ENCODE measurements at places on chromosomes 1 and 21. TPM values are rescaled to one million over a fixed set of nuclear protein-coding genes. Genes with fewer than 3 reads are reported as not detected.

DNA sequence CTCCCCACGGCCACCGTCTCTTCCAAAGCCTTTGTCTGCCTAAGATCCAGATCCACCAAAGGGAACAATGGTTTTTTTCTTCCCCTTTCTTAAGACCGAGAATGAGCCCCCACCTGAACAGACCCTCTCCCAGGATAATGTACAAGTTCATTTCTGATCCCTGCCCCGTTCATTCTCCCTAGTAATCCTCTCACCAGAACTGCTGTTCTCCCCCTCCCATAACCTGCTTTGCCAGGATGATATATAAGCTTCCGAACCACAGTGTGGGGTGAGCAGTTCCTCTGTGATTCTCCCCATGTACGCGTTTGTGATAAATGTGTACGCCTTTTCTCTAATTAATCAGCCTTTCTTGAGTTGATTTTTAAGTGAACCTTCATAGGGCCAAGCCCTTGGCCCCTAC, 4.9 kb downstream of the RD3 start:
- DNase-seq = no peak

GRCh38 chr1:20883766-20884165, 96.7 kb upstream of the HP1BP3 start:
- no peak for DNase-seq

DNA sequence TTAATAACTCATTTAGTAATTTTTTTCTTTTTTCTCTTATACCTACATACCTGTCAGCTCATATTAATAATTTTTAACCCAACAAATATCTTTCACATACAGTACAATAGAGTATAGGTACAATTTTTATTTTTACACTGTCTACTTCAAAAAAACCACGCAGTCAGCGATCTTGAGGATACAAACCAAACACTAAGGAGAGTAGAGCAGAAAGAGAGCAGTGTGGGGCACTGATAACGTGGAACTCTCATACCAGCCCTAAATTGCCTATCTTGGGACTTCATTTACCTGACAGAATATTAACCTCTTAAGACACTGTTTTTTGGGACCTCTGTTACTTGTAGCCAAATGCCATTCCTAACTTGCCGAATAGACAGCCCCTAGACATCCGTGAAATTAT, 5.5 kb downstream of the TRMT1L start:
- DNase-seq = no peak

GRCh38 chr1:217105437-217105836, 382.2 kb upstream of the ESRRG start:
- no peak for DNase-seq

- DNase-seq = no peak
These were observed 320.8 kb upstream of the ST6GALNAC5 start for GRCh38 chr1:76546354-76546933.

DNA sequence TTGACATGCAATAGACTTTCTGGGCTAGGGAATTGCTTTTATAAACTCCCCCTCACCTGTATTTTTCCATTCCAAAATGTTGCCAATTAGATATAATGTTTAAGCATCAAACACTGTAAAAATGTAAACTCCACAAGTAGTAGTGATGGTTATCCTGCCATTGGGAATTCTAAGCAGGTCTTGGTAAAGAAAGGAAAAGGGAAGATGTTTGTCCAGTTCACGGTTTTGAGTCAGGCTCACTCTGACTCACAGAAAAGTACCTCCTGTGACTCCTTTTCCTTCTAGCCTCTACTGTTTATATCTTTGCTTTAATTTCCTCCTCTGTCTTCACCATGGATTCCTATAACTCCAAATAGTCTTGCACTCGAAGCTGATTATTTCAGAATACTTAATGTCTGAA, 19.0 kb upstream of the PTPN14 start:
- no peak for DNase-seq

- DNase-seq = no peak
These were observed 3.6 kb upstream of the SERBP1 start for GRCh38 chr1:67433837-67434236.

DNA sequence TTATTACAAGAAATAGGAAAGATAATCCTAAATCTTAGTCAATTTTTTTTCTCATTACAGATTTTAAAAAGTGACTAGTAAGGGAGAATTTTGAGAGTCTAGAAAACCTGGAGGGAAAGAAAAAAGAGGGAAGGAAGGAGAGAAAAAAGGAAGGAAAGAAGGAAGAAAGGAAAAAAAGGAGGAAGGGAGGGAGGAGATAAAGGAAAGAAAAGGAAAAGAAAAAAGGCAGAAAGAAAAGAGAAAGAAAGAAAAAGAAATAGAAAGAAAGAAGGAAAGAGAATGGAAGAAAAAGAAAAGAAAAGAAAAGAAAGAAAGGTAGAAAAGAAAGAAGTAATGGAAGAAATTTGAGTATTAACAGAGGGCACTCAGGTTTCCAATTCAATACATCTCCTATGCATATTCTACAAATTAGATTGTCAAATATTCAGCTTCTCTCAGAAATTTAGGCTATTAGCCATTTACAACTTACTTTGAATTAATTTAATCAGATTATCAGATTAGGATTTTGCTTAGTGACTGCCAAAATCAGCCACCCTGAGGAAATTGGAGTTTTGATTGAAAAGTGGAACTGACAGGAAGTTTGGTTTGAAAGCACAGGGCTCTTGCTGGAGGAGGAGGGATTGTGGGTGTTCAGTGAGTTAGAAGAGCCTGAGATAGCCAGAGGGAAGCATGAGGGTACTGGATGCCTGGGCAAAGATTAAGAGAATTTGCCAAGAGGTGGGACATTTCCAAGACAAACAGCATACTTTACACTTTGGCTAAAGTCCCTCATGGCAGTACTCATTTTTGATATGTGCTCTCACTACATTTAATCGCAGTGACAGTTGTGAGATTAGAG, 677.8 kb downstream of the USP25 start:
- DNase-seq = no peak

- DNase-seq = no peak
These were observed 13.5 kb downstream of the FCGR2B start for GRCh38 chr1:161676441-161676840.

DNA sequence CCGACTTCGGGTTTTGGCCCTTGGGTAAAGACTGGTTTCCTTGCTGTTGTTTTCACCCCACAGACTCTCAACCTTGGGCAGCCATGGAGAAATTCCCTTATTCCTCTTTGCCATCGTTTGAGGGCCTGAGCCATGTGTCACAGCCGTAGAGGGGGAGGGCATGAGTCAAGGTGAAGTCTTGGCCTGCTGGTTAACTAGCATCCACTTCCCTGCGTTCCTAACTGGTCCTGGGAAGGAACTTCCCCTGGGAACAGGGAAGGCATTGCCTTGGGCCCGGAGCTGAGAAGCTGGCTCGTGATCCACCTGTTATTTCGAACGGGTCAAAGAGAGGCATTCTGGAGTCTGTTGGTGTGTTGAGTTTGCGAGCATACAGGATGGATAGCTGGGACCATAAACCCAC, 464.9 kb downstream of the CAMTA1 start:
- no peak for DNase-seq

The S100A14 gene
- polyA plus RNA-seq = 133 TPM

GRCh38 chr1:205739348-205740160, 10.4 kb downstream of the NUCKS1 start:
- no peak for DNase-seq

GRCh38 chr21:42844411-42845113, 34.8 kb downstream of the WDR4 start:
- no peak for DNase-seq

GRCh38 chr21:35738347-35738961, 321.9 kb downstream of the SETD4 start:
- peak; percentile 11 for DNase-seq

The ARHGEF16 gene
- 10.0 TPM for polyA plus RNA-seq

The RYR2 gene
- polyA plus RNA-seq = 9.0 TPM

- no peak for DNase-seq
These were observed 83.6 kb upstream of the VAV3 start for GRCh38 chr1:108048301-108049177.

GRCh38 chr1:2585318-2586092, 1.1 kb upstream of the PRXL2B start:
- no peak for DNase-seq

GRCh38 chr1:192601567-192601966, 26.0 kb downstream of the RGS1 start:
- DNase-seq = no peak

The CHRM3 gene
- polyA plus RNA-seq = 1.6 TPM

The PAQR6 gene
- 3.9 TPM for polyA plus RNA-seq

GRCh38 chr1:53198241-53198651, 1.6 kb downstream of the CPT2 start:
- no peak for DNase-seq

The CTTNBP2NL gene
- 38.5 TPM for polyA plus RNA-seq

DNA sequence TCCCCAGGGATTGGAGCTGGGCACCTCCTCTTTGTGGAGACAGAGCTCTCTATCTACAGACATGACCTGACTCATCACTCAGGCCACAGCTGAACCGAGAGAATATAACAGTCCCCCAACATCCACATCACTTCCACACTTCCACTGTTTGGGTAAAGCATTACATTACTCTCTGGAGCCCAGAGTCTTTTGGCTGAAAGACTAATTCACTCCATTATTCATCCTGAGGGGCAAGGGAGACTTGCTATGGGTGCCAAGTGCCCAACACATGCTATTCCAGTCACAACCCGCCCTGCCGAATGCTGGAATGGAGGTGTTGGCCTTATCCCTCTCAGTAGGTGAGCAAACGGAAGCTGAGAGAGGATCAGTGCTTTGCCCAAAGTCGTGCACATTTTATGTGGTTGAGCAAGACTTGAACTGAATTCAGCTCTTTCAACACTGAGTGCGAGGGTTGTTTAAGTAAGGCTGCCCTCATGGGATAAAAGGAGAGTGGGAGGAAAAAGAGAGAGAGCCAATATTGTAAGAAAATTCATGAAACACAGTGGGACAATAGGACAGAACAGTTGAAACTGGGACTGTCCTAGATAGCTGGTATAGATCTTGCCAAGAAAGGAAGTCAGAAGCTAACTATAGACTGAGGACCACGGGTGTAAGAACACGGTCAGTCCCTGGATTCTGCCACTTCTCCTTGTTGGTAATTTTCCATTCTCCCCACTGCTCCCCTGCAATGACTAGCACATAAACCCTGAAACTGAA, 13.5 kb upstream of the CHI3L1 start:
- DNase-seq = peak; percentile 72

GRCh38 chr1:205666372-205667166, 13.7 kb downstream of the SLC45A3 start:
- no peak for DNase-seq

- no peak for DNase-seq
These were observed 24.6 kb downstream of the PMVK start for GRCh38 chr1:154911691-154912550.

DNA sequence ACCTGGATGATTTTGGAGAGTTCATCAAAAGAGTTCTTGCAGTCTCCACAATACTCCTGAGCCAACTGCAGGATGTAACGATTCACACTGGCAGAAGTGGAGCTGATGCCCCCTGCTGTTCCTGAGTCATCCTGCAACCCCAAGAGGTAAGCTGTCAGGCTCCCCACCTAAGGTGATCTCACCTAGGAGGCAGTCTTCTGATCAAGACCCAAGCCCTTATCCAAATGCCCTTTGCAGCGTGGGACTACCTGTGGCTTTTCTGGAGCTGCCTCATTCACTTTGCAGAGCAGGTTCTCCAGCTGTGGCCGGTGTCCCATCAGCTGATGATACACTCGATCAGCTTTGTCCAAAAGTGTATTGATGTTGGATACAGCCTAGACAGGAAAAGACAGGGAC, 96.4 kb downstream of the UBR4 start:
- DNase-seq = no peak

- DNase-seq = no peak
These were observed 10.5 kb upstream of the PGD start for GRCh38 chr1:10388387-10388715.

DNA sequence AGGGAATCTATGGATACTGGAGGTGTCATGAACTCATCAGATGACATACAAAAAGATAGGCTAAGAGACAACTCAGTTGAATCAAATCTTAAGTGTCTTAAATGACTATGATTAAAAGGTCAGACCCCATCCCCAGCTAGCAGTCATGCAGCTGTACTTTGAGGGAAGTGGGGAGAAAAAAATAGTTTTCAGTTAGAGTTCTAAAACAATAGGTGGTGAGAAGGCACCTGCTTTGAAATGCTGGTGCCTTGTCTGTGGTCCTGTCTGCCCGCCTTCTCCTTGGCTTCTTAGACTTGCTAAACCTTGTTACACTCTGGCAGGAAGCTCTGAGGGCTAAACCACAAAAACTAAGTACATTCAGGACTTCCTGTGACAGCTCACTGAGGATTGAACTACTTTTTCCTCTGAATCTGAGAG, 15.3 kb downstream of the CD2 start:
- no peak for DNase-seq

- no peak for DNase-seq
These were observed 27.5 kb upstream of the STMN1 start for GRCh38 chr1:25933479-25934365.

The GUK1 gene
- polyA plus RNA-seq = 108 TPM

The CD5L gene
- polyA plus RNA-seq = 0.08 TPM

- no peak for DNase-seq
These were observed 467 bp downstream of the THRAP3 start for GRCh38 chr1:36224537-36225282.

The TPTE gene
- not detected for polyA plus RNA-seq

- DNase-seq = no peak
These were observed 31.7 kb downstream of the ERICH3 start for GRCh38 chr1:74641876-74642275.

GRCh38 chr1:15210651-15211375, 36.2 kb upstream of the FHAD1 start:
- no peak for DNase-seq

- DNase-seq = no peak
These were observed 1.0 kb downstream of the EPHA10 start for GRCh38 chr1:37763791-37764413.

The SYPL2 gene
- polyA plus RNA-seq = 0.89 TPM

- no peak for DNase-seq
These were observed 29.1 kb upstream of the SEC16B start for GRCh38 chr1:177998696-177999631.

DNA sequence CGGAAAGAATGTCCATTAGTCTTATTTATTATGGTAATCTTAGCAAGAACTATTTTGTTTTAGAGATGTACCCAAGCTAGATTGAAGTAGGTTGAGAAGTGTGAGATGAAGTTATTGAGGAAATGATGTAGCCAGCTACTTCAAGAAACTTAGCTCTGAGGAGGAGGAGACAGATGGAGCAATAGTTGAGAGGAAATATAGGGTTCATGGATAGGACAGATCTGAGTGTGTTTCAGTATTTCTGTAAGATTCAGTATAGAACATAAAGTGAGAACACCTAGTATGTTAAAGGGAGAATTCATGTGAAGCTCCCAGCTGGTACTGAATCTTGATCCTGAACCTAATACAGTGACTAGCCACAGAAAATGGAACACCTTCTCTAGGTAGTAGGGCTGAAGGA, 28.9 kb downstream of the TSNAX start:
- DNase-seq = no peak

GRCh38 chr1:90726425-90726985, 9.4 kb upstream of the BARHL2 start:
- no peak for DNase-seq

Measured in right lung (tissue), 10 donors.